ENCODE measurements at places on chromosomes 11 and 22. TPM values are rescaled to one million over a fixed set of nuclear protein-coding genes. Genes with fewer than 3 reads are reported as not detected.

OR52A1 gene
- total RNA-seq: not detected

SPON1 gene
- total RNA-seq: 76.8 TPM

MRGPRE gene
- not detected for total RNA-seq

CDPF1 gene
- 9.0 TPM for total RNA-seq

APOA4 gene
- total RNA-seq: not detected
